ENCODE measurements at places on chromosomes 3 and 15.

GRCh38 chr15:29278436-29279105, 8.9 kb upstream of the NSMCE3 start:
- DNase-seq, result no peak

GRCh38 chr3:170520996-170521395, 64.9 kb downstream of the SLC7A14 start:
- no peak for DNase-seq

DNA sequence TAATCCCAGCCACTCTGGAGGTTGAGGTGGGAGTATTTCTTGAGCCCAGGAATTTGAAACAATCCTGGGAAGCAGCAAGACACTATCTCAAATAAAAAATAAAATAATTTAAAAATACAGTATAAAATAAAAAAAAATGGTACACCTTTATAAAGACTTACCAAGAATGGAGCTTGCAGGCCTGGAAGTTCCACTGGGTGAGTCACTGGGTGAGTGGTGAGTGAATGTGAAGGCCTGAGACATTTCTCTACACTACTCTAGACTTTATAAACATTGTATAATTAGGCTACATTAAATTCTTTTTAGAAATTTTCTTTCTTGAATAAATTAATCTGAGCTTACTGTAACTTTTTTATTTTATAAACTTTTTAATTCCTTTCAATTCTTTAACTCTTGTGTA, 609.1 kb upstream of the BCHE start:
- DNase-seq, result no peak

GRCh38 chr3:69226071-69226470, 103.7 kb upstream of the LMOD3 start:
- no peak for DNase-seq
